Mammary microvascular endothelial cell (primary cell): ENCODE measurements at places on chromosomes 4 and X. TPM values are rescaled to one million over a fixed set of nuclear protein-coding genes. Genes with fewer than 3 reads are reported as not detected.

The ALAS2 gene
- total RNA-seq = not detected in 2 replicates

The SPANXA2 gene
- not detected in 2 replicates for total RNA-seq

The CCDC160 gene
- total RNA-seq = not detected in 2 replicates

The NR3C2 gene
- 15.1 and 16.1 TPM in 2 replicates for total RNA-seq

The CLIC2 gene
- 6.9 and 9.5 TPM in 2 replicates for total RNA-seq

The SSX2 gene
- total RNA-seq = not detected in 2 replicates

The KLB gene
- total RNA-seq = under 0.01 TPM in 1 of 2 replicates, not detected in the other

The PITX2 gene
- 0.07 and 0.10 TPM in 2 replicates for total RNA-seq

The HSFX3 gene
- total RNA-seq = not detected in 2 replicates

The COL4A6 gene
- total RNA-seq = 0.93 and 1.1 TPM in 2 replicates

The LNX1 gene
- 2.8 and 3.0 TPM in 2 replicates for total RNA-seq

The SSX4 gene
- not detected in 2 replicates for total RNA-seq

The TDO2 gene
- total RNA-seq = not detected in 2 replicates

The MAGEC2 gene
- total RNA-seq = not detected in 2 replicates

The ZAR1 gene
- not detected in 2 replicates for total RNA-seq

The ENPEP gene
- under 0.01 TPM in 1 of 2 replicates, not detected in the other for total RNA-seq

The ADH4 gene
- total RNA-seq = not detected in 2 replicates

The CETN2 gene
- 37.4 and 42.4 TPM in 2 replicates for total RNA-seq

The FAM9C gene
- total RNA-seq = not detected in 2 replicates

The RNF4 gene
- total RNA-seq = 40.0 and 51.1 TPM in 2 replicates

The ITM2A gene
- total RNA-seq = 211 and 247 TPM in 2 replicates

The HSD17B13 gene
- 0.05 and 0.27 TPM in 2 replicates for total RNA-seq

The TBC1D1 gene
- total RNA-seq = 250 and 260 TPM in 2 replicates

The LRAT gene
- not detected in 2 replicates for total RNA-seq

The AFM gene
- not detected in 2 replicates for total RNA-seq

The CC2D2A gene
- total RNA-seq = 4.2 and 8.5 TPM in 2 replicates

The CXCL11 gene
- 4.4 and 4.7 TPM in 2 replicates for total RNA-seq

The MAGEB6 gene
- total RNA-seq = not detected in 2 replicates

The TRPC5OS gene
- 0.05 TPM in 1 of 2 replicates, not detected in the other for total RNA-seq

The DHX15 gene
- total RNA-seq = 117 and 145 TPM in 2 replicates
